ENCODE measurements at places on chromosomes 6 and 20. TPM values are rescaled to one million over a fixed set of nuclear protein-coding genes. Genes with fewer than 3 reads are reported as not detected.

NRSN1 gene
- not detected for total RNA-seq

SLC32A1 gene
- total RNA-seq: not detected

- no peak overlapping the region for H3K27ac ChIP-seq
- DNase-seq: no peak
- no peak overlapping the region for H3K4me3 ChIP-seq
- peaks cover 1% of the 10 kb centered on the region for H3K4me1 ChIP-seq
- no peaks in the 10 kb centered on the region for H3K36me3 ChIP-seq
- H3K27me3 ChIP-seq: no peaks in the 10 kb centered on the region
These were observed 362.9 kb downstream of the ZFAND3 start for GRCh38 chr6:38182426-38182825.

GRCh38 chr6:6007366-6008088 lies 802 bp upstream of the NRN1 start:
- H3K27me3 ChIP-seq: peaks cover 63% of the 10 kb centered on the region
- H3K36me3 ChIP-seq: peaks cover 15% of the 10 kb centered on the region
- H3K4me3 ChIP-seq: peak overlapping the region; percentile 91
- peaks cover 45% of the 10 kb centered on the region for H3K4me1 ChIP-seq

DNA sequence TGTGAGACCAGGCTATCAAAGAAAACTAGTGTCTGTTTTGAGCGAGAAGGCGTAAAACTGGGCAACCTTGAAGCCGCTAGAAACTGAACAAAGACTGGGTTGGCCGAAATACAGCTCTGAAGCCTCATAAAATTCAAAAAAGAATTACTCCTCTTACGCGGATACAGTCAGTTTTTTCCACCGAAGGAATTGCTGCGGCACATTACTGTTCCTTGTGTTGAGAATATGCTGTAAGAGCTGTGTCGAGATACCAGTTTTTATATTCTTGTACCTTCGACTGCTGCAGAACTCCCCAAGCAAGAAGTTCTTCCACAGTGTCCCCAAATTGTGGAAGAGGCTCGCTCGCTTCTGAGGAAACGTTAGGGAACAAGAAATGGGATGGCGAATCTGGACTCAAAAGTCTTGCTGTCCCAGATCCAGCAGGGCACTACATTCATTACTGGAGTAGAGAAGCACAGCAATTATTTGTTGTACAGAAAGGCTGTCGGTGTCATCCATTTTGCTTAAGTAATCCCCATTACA lies 523 bp upstream of the COX7A2 start:
- DNase-seq: no peak
- peak overlapping the region; percentile 100 for H3K27ac ChIP-seq
- peak overlapping the region; percentile 100 for H3K4me3 ChIP-seq
- H3K36me3 ChIP-seq: peaks cover 18% of the 10 kb centered on the region
- H3K27me3 ChIP-seq: peaks cover 19% of the 10 kb centered on the region
- H3K4me1 ChIP-seq: peaks cover 21% of the 10 kb centered on the region

GRCh38 chr6:33897189-33897780 lies 93.5 kb upstream of the MLN start:
- peaks cover 56% of the 10 kb centered on the region for H3K4me1 ChIP-seq
- H3K4me3 ChIP-seq: peak overlapping the region; percentile 4
- H3K36me3 ChIP-seq: peaks cover 5% of the 10 kb centered on the region
- H3K27ac ChIP-seq: peak overlapping the region; percentile 28
- DNase-seq: no peak

GRCh38 chr20:33515569-33516216 lies 25.8 kb downstream of the CBFA2T2 start:
- no peaks in the 10 kb centered on the region for H3K27me3 ChIP-seq
- H3K4me3 ChIP-seq: no peak overlapping the region
- peaks cover 11% of the 10 kb centered on the region for H3K4me1 ChIP-seq
- H3K36me3 ChIP-seq: no peaks in the 10 kb centered on the region

GRCh38 chr20:56646599-56646998 lies 17.5 kb downstream of the TFAP2C start:
- H3K27ac ChIP-seq: no peak overlapping the region
- H3K27me3 ChIP-seq: peaks cover 2% of the 10 kb centered on the region
- H3K4me3 ChIP-seq: no peak overlapping the region

GRCh38 chr6:16803294-16804200 lies 42.3 kb upstream of the ATXN1 start:
- no peak for DNase-seq
- H3K27me3 ChIP-seq: peaks cover 5% of the 10 kb centered on the region
- no peaks in the 10 kb centered on the region for H3K4me1 ChIP-seq
- H3K36me3 ChIP-seq: no peaks in the 10 kb centered on the region
- H3K4me3 ChIP-seq: no peak overlapping the region

DNA sequence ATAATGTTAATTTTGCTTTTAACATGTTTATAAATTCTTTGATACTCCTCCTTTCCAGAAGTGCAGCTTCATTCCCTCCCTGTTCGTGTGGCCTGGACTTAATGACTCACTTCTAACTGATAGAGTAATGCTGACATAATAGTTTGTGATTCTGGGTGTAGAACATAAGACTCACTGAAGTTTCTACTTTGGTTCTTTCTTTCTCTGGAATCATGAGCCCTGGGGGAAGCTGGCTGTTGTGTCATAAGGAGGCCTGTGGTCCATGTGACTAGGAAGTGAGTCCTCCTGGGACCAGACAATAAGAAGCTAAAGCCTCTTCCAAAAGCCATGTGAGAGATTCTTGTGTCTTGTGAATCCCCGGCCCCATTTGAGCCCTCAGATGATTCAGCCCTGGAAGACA lies 30.5 kb upstream of the HLA-G start:
- DNase-seq: no peak
- H3K27ac ChIP-seq: no peak overlapping the region
- no peaks in the 10 kb centered on the region for H3K36me3 ChIP-seq
- peaks cover 6% of the 10 kb centered on the region for H3K4me1 ChIP-seq
- peaks cover 45% of the 10 kb centered on the region for H3K27me3 ChIP-seq

- no peak overlapping the region for H3K27ac ChIP-seq
- no peak for DNase-seq
- H3K4me3 ChIP-seq: no peak overlapping the region
- H3K36me3 ChIP-seq: no peaks in the 10 kb centered on the region
- no peaks in the 10 kb centered on the region for H3K4me1 ChIP-seq
These were observed 84.9 kb downstream of the BTBD9 start for GRCh38 chr6:38554700-38555413.

DNA sequence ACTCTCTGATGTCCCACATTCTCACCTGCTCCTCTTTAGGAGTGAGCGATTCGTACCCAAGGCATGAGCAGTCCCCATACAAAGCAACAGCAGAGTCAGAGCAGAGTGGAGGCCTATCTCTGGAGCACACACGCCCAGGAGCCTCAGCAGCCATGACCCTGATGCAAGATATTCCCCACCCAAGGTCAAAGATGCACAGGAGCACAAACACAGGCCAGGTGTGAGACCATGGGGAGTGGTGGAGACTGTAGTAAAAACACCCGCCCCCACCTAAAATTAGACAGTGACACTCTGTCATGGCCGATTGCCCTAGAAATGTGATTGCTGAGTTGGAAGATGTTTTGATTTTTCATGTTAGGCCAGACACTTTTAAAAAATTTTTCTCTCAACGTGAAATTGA lies 21.4 kb downstream of the RRBP1 start:
- H3K4me3 ChIP-seq: no peak overlapping the region
- peaks cover 38% of the 10 kb centered on the region for H3K36me3 ChIP-seq
- no peak for DNase-seq
- H3K27ac ChIP-seq: peak overlapping the region; percentile 30
- H3K27me3 ChIP-seq: no peaks in the 10 kb centered on the region

GRCh38 chr20:24649787-24650490 lies 180.5 kb downstream of the SYNDIG1 start:
- H3K4me1 ChIP-seq: peaks cover 4% of the 10 kb centered on the region
- H3K27me3 ChIP-seq: no peaks in the 10 kb centered on the region
- no peaks in the 10 kb centered on the region for H3K36me3 ChIP-seq
- no peak overlapping the region for H3K27ac ChIP-seq
- no peak overlapping the region for H3K4me3 ChIP-seq

- H3K27ac ChIP-seq: no peak overlapping the region
- peaks cover 21% of the 10 kb centered on the region for H3K27me3 ChIP-seq
- no peaks in the 10 kb centered on the region for H3K4me1 ChIP-seq
These were observed 49.1 kb downstream of the KCNB1 start for GRCh38 chr20:49433333-49433732.

DNA sequence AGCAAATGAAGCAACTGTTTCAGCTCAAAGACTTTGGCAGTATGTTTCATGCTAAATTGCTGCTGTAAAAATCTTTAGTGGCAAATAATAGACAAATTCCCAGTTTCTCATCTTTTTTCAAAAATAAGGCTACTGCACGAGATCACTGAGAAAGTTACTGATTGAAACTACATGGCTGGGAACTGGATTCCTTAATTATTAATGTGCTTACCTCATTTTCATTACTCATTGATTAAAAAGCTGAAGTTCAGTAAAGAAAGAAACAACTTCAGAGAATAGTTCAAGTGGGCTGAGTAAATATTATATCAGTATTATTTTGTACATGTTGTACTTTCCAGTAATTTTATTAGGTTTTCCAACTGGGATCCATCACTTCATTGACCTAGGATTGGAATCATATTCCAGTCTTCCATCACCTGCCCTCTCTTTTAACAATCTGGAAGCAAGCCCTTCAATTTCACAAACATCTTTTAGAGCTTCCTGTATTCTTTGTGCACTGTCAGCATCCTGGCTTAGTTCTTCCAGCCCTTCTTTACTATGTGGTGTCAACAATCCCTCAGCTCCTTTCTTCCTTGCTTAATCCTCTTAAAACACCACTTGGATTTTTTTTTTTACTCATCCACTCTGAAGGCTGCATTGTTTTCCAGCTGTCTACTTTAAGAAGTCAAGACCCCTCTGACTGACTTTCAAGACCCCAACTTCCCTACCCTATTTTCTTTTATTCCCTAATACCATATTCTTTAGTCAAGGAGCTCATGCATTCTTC lies 4.3 kb downstream of the MEI4 start:
- no peaks in the 10 kb centered on the region for H3K36me3 ChIP-seq
- H3K27ac ChIP-seq: no peak overlapping the region
- no peak for DNase-seq
- H3K4me1 ChIP-seq: no peaks in the 10 kb centered on the region

- H3K36me3 ChIP-seq: no peaks in the 10 kb centered on the region
- H3K27ac ChIP-seq: no peak overlapping the region
- no peak for DNase-seq
- H3K4me1 ChIP-seq: peaks cover 7% of the 10 kb centered on the region
These were observed 7.4 kb upstream of the AHCY start for GRCh38 chr20:34310481-34311117.

DNA sequence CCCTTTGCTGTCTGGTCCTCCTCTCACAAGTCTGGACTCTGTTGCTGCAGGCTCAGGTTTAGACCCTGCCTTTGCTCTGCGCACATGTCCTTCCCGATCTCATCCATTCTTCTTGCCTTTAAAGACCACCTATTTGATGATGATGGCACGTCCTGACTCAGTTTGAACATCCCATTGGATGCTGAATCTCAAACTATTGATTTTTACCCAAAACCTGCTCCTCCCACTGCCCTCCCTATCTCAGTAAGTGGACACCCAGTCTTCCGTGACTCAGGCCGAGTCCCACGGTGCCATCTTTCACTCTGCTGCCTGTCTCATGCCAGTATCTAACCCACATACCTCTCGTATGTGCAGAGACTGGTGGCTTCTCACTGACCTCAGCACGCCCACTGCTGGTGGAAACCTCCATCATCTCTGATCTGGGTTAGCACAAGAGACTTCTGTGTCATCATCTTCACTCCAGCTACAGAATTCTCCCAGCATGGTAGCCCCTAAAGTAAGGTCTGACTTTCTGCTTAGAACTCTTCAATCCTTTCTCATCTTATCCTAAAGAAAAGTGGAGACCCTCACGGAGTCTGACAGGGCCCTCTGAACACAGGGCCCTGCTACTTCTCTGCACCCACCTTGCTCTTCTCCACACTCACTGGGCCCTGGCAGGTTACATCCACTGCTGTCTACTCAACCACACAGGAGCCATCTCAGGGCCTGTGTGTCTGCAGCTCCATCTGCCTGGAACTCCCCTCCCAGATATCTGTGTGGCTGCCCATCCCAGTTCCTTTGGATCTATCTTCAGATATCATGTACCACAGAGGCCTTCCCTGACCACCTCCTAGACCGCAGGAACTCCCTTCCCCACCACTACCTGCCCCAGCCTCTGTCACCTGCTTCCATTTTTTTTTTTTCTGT lies 387.1 kb upstream of the AGPAT4 start:
- H3K27me3 ChIP-seq: no peaks in the 10 kb centered on the region
- H3K27ac ChIP-seq: no peak overlapping the region
- no peak for DNase-seq
- no peaks in the 10 kb centered on the region for H3K36me3 ChIP-seq
- no peaks in the 10 kb centered on the region for H3K4me1 ChIP-seq
- no peak overlapping the region for H3K4me3 ChIP-seq

DNA sequence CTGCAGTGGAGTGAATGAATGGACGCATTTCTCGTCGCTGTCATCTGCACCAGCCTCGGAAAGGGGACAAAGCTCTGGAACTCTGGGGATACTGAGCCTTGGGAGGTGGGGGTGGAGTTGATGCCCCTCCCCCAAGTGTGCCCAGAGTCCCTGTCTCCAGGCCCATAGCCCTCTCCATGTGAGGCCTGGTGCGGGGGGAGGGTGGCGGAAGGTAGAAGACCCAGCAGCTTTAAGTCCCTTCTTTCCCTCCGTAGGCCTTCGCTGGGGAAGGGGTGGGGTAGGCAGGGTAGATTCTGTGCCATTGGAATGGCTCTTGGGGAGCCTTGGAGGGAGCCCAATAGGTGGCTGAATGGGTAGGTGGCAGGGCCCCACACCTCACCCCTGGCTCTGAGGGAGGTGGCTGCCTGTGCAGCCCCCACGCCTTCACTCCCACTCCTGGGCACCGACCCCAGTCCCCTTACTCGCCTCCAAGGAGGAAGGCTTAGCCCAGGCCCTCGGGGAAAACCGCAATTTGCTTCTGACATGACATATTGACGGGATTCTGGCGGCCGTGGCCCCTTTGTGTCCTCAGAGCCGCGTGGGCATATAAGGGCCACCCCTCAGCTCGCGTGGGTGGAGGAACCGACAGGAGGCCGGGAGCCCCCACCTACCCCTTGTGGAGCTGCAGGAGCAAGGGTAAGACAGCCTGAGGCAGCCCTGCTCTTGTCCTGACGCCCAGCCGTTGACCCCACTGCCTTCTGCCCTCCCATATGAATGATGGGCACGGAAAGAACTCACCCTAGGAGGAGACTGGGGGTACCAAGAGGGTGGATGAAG lies at the start of gene BPIFB3:
Gene BPIFB3, plus strand, starts transcription at position 613 of the 816 bp plus-strand sequence. CDS start 1,533 bp downstream, outside the sequence.
- H3K4me1 ChIP-seq: no peaks in the 10 kb centered on the region
- H3K36me3 ChIP-seq: no peaks in the 10 kb centered on the region
- H3K27me3 ChIP-seq: no peaks in the 10 kb centered on the region

DNA sequence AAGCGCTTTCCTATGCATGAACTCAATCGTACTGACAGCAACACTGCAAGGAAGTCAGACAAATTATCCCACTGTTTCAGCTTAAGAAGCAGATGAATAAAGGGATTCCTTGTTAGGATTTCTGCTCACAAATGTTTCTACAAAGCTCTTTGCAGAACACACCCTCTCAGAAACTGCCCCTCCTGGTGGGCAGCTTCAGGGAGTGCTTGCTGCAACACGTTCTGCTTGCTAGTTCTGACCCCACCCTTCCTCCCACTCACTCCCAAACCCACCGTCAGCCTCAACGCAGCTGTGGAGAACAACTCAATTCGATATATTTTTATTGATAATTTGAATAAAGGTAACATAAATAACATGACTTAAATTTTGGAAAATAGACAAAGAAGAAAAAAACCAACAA lies 250.8 kb upstream of the PRDM1 start:
- no peaks in the 10 kb centered on the region for H3K4me1 ChIP-seq
- no peak overlapping the region for H3K27ac ChIP-seq
- H3K36me3 ChIP-seq: peaks cover 5% of the 10 kb centered on the region
- peaks cover 7% of the 10 kb centered on the region for H3K27me3 ChIP-seq
- no peak for DNase-seq

All from activated naive CD8-positive, alpha-beta T cell treated with anti-CD3 and anti-CD28 coated beads, Interleukin-2, amount 10 ng/mL, durations not matched to agents 7 days and 5 days (primary cell).